ENCODE measurements at places on chromosomes 5 and 9.

GRCh38 chr5:98581112-98581997, 192.1 kb upstream of the RGMB start:
- DNase-seq = no peak

- DNase-seq = no peak
These were observed 464.7 kb downstream of the DMRT2 start for GRCh38 chr9:1514776-1515363.

- DNase-seq = no peak
These were observed 675.8 kb downstream of the CETN3 start for GRCh38 chr5:89733772-89734171.

DNA sequence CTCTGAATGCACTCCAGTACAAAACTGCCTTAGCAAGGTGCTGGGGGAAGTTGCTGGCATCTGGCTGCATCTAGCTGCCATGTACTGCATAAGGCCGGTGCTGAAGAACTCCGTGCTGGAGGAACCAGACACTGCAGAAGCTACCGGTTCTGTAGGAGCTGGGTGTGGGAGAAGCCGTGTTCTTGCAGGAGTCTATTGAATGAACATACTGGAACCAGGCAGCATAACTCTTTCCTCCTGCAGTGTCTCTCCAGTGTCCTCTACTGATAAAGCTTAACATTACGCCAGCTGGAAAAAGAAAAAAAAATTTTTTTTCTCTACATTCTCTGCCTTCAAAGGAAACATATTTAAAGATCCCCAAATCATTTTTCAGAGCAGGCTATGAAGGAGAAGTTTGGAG, 38.5 kb downstream of the VPS13A start:
- no peak for DNase-seq

DNA sequence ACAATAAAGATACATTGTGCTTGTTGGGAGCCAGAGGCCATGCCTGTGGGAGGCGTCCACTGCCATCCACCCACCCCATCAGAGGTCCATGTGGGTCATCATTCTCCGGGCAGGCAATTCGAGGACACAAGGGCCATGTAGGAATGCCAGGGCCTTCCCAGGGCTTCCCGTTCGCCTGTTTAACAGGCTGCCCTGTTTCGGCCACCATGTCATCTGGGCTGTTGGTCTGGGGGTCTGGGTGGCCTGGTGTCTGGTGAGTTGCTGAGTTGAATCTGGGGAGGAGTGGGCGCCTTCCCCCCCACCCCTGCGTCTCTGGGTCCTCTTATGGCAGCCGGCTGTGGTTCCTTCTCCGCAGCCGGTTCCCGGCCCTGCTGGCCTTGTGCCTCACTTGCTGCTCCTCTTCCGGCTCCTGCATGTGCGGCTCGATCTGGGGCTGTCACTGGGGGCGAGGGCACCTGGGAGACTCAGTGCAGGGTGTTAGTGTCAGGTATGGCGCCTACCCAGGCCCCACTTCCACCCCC, 117.4 kb downstream of the WNK2 start:
- no peak for DNase-seq

DNA sequence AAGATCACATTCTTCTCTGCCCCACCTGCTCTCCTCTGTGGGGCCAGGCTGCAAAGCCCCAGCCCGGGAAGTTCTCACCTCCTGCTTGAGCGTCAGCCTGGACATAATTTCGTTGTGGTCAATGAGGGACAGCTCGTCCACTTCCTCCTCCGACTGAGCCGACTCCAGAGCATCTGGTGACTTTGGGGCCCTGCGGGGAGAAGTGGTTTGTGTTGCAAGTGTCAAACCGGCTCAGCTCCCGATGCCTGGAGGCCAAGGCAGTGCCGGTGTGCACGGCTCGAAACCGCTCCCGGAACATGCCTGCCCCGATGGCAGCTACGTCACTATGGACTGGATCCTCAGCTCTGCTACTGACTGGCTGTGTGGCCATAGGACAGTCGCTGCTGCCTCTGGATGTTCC, 52.8 kb downstream of the PRRT1B start:
- no peak for DNase-seq

DNA sequence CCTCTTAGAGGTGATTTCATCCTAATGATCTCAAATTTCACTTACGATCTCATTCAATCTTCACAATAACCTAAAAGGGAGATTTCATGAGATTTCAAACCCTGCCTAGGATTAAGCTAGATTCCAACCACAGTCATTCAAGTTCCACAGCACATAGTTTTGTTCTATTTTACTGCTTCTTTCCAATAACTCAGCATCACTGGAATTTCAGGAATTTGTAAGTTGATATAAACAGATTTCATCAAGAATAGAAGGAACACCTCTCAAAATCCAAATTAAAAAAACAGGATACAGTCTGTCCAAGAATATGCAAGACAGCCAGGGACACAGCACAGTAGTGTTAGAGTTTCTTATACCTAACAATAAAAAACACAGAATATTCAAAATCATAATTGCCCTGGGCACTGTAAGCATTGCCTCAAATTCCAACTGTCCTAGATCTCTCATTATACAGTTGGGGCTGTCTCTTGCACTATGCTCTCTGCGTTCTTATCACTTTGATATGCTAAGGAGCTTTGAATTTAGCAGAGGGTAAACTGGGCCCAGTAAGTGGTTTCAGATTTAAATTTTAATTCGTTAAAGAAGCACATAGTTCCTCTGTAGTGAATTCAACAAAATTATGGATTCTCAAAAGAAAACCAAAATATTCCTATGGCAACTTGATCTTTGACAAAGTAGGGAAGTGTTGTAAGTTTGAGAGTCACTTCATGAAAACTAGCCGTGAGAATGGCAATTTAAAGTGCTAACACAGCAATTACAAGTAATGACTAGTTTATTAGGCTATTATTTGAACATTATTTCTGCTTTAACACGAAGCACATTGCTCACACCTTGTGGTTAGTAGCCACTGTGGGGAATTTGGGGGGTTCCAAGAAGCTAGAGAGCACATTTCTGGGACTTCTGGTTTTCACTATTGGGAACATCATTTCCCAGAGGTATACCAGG, 478.6 kb upstream of the C9orf72 start:
- no peak for DNase-seq

- DNase-seq = no peak
These were observed 236.9 kb downstream of the GOLPH3 start for GRCh38 chr5:31937226-31937625.

- no peak for DNase-seq
These were observed 128.2 kb upstream of the TBCA start for GRCh38 chr5:77904362-77904761.

DNA sequence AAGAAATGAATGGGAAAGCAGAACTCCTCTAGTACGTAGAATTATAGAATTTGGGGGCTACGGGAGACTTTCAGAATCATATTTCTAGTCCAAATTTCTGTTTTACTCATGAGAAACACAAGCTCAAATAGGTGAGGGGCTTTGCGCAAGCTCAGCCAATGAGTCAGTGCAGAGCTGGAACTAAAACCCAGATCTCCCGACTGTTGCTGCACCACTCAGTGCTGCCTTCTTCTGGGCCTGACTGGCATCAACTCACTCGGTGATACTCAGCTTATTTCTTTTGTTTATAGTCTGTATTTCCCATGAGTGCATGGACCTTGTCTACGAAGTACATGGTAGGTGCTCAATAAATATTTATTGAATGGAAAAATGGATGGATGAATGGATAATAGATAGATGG, 280.2 kb downstream of the CDK5RAP2 start:
- DNase-seq = no peak

- DNase-seq = no peak
These were observed 135.0 kb downstream of the ENTREP1 start for GRCh38 chr9:69460012-69460411.

DNA sequence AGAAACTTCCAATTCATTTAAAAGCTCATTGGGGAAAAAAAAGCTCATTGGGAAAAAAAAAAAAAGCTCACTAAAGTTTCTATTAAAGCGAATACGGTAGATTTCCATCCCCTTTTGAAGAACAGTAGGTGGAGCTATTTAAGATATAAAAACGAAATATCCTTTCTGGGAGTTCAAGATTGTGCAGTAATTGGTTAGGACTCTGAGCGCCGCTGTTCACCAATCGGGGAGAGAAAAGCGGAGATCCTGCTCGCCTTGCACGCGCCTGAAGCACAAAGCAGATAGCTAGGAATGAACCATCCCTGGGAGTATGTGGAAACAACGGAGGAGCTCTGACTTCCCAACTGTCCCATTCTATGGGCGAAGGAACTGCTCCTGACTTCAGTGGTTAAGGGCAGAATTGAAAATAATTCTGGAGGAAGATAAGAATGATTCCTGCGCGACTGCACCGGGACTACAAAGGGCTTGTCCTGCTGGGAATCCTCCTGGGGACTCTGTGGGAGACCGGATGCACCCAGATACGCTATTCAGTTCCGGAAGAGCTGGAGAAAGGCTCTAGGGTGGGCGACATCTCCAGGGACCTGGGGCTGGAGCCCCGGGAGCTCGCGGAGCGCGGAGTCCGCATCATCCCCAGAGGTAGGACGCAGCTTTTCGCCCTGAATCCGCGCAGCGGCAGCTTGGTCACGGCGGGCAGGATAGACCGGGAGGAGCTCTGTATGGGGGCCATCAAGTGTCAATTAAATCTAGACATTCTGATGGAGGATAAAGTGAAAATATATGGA, at the start of gene PCDHGA12:
Gene PCDHGA12 (plus strand): TSS at position 176 of the 782 bp plus-strand sequence. CDS start 253 bp downstream, at position 429.
- peak; percentile 72 for DNase-seq

DNA sequence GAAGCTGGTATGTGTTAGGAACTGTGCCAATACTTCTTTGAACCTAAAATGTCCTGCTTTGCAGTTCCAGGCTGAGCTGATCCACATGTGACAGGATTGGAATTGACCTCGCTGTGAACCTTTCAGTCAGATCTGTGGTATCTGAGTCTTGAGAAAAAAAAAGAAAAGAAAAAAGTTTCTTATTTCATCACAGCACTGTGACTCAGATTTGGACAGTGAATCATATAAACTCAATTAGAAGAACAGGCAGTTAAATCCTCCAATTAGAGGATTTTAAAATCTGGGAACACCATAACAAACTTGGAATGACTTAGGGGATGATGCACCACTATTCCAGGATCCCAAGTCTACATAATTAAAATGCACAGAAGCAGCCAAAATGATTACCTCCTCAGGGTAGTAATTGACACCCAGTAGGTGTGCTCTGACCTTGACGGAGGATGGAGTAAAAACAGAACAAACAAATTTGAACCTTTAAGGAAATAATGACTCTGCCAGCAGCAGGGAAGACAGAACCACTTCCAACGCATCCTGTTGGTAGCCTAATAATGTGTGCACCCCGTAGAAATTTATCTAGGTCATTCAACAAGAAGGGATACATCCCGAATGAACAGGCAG, 57.8 kb upstream of the RAI14 start:
- no peak for DNase-seq

- DNase-seq = no peak
These were observed 316.2 kb downstream of the BRINP1 start for GRCh38 chr9:119053070-119053469.

GRCh38 chr5:136064510-136064909, 35.7 kb downstream of the TGFBI start:
- no peak for DNase-seq

DNA sequence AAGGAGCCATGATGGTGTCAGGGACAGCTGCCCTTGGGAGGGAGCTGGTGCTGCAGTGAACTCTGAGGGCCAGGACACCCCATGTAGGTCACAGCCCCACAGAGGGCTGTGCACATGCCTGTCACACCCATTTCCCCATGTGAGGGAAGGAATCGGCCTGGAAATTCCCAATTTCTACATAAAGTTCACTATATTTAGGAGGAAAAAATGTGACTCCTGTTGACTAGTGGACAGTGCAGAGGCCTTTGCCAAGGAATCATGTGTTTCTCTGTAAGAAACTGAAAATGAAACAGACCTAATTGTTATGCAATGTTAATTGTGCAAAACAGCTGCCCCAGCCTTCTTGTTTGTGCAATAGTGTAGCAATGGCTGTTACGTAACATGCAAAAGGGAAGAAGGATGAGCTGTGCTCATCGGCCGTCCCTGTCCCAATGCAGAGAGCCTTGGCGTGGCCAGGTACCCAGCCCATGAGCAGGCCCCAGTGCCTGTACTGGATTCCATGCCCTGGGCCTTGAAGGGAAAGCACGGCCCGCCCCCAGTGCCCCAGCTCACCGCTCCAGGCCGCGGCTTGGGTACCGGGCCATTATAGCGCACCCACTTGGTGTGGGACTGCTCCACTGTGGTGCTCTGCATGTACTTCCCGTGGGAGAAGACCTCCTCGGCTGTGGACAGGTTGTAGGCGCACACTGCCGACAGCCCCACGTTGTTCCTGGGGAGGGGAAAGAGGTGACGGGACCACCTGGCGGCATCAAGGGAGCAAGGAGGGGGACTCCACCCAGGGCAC, 70.0 kb downstream of the SECISBP2 start:
- no peak for DNase-seq

- peak; percentile 99 for DNase-seq
These were observed at the start of the genes GIN1 and PPIP5K2 for GRCh38 chr5:103119765-103120606. Gene GIN1, minus strand, starts transcription at chr5:103120138. Its CDS starts 11,431 bp downstream, at chr5:103108707. Gene PPIP5K2, plus strand, starts transcription at chr5:103120301. Its CDS starts 9,289 bp downstream, at chr5:103129590.

GRCh38 chr5:134554319-134555222, 29.1 kb downstream of the JADE2 start:
- no peak for DNase-seq

- DNase-seq = no peak
These were observed 16.8 kb downstream of the SEMA5A start for GRCh38 chr5:9529041-9529480.

- DNase-seq = no peak
These were observed 690.3 kb upstream of the DMAC1 start for GRCh38 chr9:8489835-8490234.

- no peak for DNase-seq
These were observed 33.6 kb downstream of the TIMD4 start for GRCh38 chr5:156929366-156929948.

DNA sequence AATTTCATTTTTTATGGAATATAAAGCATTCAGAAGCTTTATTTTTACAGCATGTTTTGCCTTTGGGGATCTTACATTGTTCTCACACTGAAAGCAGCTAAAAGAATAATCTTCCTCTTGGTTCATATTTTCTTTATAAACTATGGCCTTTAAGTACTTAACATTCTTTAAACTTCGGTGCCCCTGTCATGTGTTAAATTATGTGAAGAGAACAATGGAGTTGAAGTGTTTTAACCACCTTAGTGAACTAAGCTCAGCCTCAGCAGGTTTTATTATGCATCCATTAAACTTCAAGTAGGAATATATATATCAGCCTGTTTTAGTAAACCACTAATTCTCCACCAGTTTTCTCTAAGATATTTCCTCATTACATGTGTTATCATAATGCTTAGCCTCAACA, 371.4 kb upstream of the CDH18 start:
- no peak for DNase-seq

DNA sequence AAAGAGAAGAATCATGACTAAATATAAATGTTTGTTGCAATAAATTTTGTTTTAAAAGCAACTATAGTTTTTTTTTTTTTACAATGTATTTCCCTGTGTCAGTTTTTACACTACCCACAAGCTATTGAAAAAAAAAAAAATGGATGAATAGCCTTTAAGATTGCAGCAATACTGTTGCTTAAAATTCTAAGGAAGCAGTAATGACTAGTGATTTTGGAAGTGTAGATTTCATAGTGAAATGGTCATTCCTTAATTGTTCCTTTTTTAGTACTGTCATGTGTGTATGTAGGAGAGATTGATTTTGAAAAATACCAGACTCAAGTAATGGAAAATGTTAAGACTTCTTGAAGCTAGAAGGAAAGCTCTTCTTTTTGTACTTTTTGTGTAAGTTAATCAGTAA, 53.1 kb downstream of the NDUFS4 start:
- DNase-seq = no peak

- no peak for DNase-seq
These were observed 58.9 kb downstream of the GNA14 start for GRCh38 chr9:77589046-77589795.

- DNase-seq = no peak
These were observed 39.0 kb upstream of the TARS1 start for GRCh38 chr5:33401482-33402390.

Measured in GM12864 (cell line).